ENCODE measurements at places on chromosomes 7 and 10.

DNA sequence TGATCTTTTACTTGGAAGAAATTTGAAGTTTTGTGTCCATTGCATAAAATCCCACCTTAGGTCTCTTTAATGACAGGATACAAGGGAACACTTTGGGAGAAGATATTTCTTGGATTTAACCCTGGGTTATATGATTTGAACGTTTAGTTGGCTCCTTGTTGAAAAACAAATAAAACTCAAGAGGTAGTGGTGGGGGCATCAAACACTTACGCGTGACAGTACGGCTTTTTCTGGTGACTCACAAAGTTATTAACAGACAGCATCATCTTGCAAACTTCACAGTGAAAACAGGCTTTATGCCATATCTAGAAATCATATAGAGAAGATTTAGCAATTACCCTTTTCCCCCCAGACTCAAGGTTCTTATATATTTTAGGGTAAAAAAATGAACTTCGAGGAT, 699 bp downstream of the NRAP start:
- DNase-seq = no peak

GRCh38 chr7:120431016-120431415, 158.0 kb downstream of the KCND2 start:
- DNase-seq = no peak

GRCh38 chr7:120394595-120394994, 121.6 kb downstream of the KCND2 start:
- DNase-seq = no peak

DNA sequence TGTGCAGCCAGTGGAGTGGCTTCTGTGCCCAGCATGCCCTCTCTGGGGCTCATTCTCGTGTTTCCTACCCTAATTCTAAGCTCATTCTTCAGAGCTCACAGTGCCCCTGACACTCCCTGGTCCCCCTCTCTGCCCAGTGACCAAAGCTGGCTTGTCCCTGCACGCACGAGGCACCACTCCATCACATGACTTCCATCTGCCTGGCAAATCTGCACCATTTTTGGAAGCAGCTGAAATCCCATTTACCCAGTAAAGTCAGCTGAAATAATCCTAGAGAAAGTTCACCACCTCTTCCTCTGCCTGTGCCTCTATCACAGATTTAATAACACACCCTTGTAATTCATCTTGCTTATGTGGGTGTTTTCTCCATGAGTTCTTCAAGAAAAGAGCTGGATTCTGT, 616.9 kb downstream of the PTPRN2 start:
- DNase-seq = no peak

- peak; percentile 35 for DNase-seq
These were observed 384 bp upstream of the TMEM229A start for GRCh38 chr7:124033095-124033806.

GRCh38 chr7:24907311-24907886, 72.6 kb downstream of the OSBPL3 start:
- no peak for DNase-seq

DNA sequence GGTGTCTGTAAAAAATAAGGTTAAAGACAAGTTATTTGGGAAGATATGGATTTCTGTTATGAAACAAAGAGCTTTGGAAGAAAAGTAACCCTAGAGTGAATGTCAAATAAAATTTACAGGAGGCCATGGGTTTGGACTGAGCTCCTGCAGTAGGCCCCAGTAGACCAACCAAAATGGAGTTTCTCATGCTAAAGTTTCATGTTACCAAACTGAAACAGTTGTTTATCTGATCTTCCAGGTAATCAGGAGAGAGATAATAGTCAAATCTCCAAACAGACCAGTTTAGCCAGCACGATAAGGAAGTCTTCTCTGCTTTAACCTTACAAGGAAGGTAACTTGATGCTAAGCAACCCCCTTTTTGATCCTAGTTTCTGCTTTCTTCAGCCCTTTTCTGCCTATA, 60.7 kb upstream of the ICA1 start:
- no peak for DNase-seq

DNA sequence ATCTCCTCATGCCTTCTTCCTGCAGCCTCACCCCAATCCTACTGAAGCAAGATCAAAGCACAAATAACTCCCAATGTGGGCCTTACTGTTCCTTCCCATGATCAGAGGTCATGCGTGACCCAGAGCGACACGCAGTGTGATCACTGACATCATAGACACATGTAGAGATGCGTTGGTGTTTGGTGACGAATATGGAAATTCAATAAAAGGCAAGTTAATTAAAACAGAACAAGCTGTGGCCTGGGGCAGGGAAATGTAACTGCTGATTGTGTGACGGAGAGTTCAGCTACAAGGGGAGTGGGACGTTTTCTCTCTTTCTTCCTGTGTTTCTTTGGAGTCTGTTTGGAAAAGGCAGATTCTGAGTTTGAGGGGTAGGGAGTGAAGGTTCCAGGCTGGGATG, 34.8 kb upstream of the CARD11 start:
- no peak for DNase-seq

Measured in NCI-H345 (cell line).